ENCODE measurements at places on chromosomes 13 and 19.

DNA sequence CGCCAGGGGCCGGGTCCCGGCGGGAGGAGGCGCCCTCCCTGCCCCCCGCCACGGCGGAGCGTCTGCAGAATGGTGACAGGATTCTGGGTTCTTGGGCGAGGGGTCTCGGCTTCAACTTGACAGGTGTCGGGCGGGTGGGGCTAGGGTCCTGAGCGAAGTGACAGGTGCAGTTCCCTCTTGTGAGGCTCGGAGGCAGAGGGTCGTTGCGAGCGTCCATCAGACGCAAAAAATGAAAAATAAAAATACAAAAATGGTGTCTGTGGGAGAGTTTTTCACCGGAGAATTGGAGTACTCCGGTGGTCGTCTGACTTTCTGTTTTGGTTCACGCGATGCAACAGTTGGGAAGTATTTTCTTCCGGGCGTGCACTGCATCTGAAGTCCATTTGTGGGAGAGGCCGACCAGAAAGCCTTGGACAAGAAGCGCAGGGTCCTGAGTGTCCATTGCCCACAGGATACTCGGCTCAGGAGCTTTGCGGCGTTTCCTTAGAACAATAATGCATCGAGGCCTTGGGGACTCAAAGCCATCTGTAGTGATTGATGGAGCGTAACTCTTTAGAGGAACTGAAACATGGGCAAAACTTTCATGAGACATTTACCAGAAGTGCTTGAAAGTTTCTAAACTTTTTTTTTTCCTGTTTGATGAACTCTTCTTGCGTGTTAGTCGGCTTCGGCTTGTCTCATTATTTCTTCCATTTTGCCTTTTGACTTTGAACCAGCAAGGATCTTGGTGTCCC lies 759 bp downstream of the RB1 start:
- DNase-seq, result peak; percentile 13

GRCh38 chr13:19618977-19619376 lies 14.5 kb upstream of the MPHOSPH8 start:
- DNase-seq, result peak; percentile 40

GRCh38 chr13:106533943-106534638 lies 1.4 kb downstream of the EFNB2 start:
- no peak for DNase-seq

DNA sequence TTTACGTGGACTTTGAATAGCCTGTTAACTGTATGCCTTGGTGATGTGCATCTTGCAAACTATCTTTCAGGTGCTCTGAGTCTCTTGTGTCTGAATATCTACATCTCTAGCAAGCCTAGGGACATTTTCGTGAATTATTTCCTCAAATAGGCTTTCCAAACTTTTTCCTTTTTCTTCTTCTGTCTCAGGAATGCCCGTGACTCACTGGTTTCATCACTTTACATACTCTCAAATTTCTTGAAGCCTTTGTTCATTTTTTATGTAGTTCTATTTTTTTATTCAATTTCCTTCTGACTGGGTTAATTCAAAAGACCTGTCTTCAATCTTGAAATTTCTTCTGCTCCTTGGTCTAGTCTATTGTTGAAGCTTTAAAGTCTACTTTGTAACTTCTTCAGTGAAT lies 332.2 kb downstream of the OXGR1 start:
- DNase-seq, result no peak

DNA sequence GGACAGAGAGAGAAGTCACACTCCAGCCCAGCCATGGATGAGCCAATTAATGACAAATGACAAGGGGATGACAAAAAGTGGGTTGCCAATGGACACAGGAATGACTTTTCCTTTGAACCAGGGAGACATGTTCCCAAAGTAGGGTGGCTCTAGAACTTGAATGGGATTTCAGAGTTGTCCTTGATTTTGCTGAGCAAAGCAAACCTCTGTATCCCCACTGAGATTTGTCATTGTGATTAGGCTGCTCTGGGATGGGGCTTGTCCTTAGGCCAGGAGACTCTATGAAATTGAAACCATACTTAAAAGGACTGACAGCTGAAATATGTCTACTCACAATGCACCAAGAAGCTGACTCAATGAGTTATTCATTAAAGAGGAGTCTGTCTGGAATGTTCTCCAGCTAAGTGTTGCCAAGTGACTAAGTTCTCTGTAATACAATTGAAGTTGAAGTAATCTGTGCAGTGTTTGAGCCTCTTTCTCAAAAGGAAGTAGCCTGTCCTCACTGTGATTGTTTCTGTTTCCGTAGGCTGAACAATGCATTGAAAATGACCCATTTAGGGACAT lies 69.0 kb upstream of the PCDH9 start:
- no peak for DNase-seq

- no peak for DNase-seq
Observed at GRCh38 chr19:31502536-31503170, 153.4 kb upstream of the TSHZ3 start.

GRCh38 chr13:52353193-52353592 lies 52.8 kb downstream of the THSD1 start:
- no peak for DNase-seq

DNA sequence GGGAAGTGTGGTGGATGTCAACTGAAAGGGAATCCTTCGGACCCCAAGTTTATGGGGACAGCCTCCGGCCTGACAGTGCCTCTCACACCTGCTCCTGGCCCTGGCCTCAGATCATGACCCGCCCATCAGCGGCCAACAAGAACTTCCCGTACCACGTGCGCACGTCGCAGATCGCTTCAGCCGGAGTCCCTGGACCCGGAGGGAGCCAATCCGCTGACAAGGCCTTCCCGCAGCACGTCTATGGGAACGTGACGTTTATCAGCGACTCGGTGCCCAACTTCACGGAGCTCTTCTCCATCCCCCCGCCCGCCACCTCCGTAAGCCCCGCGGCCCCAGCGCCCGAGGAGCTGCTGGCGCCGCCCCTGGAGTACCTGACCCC lies 2.0 kb upstream of the MEGF8 start:
- no peak for DNase-seq
